ENCODE measurements at places on chromosomes 6 and 20.

DNA sequence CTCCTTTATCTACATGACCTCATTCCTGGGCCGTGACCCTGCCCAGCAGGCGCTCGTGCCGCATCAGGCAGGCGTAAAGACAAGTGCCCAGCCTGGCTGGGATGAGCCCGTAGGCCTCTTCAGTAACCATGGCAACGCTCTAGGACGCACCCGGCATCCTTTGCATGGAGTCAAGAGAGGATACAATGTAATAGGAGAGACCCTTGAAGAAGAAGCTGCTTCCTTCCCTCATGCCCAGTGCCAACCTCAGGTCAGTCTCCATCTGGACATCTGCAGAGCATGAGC, 5.0 kb upstream of the LSM14B start:
- no peak for DNase-seq

GRCh38 chr20:51529758-51530157, 12.8 kb downstream of the NFATC2 start:
- no peak for DNase-seq

- DNase-seq, result no peak
Observed at GRCh38 chr20:23122796-23123655, 36.9 kb upstream of the CD93 start.

DNA sequence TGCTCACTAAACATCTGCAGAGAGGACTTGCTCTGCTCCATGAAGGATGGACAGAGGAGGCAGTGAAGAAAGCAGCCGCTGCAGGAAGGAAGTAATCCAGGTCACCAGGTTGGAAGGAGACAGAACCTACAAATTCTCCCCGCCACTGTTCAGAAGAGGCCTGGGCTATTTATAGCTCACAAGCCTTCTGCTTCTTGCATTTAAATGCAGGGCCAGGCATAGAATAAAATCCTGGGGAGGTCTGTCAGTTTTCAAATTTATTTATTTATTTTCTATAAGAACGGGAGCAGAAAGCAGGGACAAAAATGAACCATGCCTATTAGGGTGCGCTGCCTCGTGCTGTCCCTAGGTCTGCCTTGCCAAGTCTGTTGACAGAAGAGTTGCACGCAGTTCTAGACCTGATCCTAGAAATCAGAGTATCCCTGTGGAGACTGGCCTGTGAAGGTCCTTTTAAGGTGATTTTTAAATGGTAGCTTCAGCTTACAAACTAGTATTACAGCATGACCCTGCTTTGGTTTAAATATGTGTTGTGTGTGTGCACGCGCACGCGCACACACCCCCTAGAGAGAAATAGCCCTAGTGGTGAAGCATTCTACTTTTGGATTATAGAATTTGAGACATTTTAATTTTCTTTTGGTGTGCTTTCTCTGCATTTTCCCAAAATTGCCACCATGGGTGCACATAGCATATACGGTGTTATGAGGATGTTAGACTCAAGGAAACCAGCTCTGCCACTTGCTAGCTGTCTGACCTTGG, 19.5 kb downstream of the RIMS4 start:
- no peak for DNase-seq

- DNase-seq, result no peak
Observed at GRCh38 chr6:12818324-12818723, 101.8 kb downstream of the PHACTR1 start.

GRCh38 chr6:3294921-3295871, 36.4 kb downstream of the PSMG4 start:
- no peak for DNase-seq

GRCh38 chr20:50292591-50293283, 102.1 kb downstream of the CEBPB start:
- peak; percentile 66 for DNase-seq
